ENCODE measurements at places on chromosomes 11 and 22. TPM values are rescaled to one million over a fixed set of nuclear protein-coding genes. Genes with fewer than 3 reads are reported as not detected.

The NUDT22 gene
- 73.9 TPM for total RNA-seq

The DYNC2H1 gene
- 3.2 TPM for total RNA-seq

The POU2F3 gene
- not detected for total RNA-seq

The KRTAP5-8 gene
- total RNA-seq, result not detected

The SYNGR1 gene
- total RNA-seq, result 41.3 TPM

The PATE1 gene
- total RNA-seq, result not detected

The KLHDC7B gene
- not detected for total RNA-seq

The LTO1 gene
- total RNA-seq, result 10.9 TPM

The CCDC87 gene
- 0.25 TPM for total RNA-seq

The NCAM1 gene
- total RNA-seq, result 244 TPM

The TPBGL gene
- not detected for total RNA-seq

The KRTAP5-2 gene
- total RNA-seq, result not detected

The ZNF214 gene
- 0.84 TPM for total RNA-seq

The TMEM258 gene
- total RNA-seq, result 130 TPM

The ZPR1 gene
- 18.2 TPM for total RNA-seq

The RASD2 gene
- 9.4 TPM for total RNA-seq

The ARHGAP32 gene
- total RNA-seq, result 5.3 TPM

The SLC6A5 gene
- total RNA-seq, result not detected

The FOLR3 gene
- total RNA-seq, result 1.2 TPM

The CCDC86 gene
- 9.7 TPM for total RNA-seq

The TMEM191C gene
- total RNA-seq, result 0.74 TPM

The ADORA2A gene
- total RNA-seq, result 4.1 TPM

The TRIM6 gene
- 1.5 TPM for total RNA-seq

The SERHL2 gene
- total RNA-seq, result 1.6 TPM

The MYOD1 gene
- total RNA-seq, result not detected

The OR5B17 gene
- not detected for total RNA-seq

The CBX7 gene
- total RNA-seq, result 79.2 TPM

The CABP4 gene
- 0.64 TPM for total RNA-seq

The OR10D3 gene
- not detected for total RNA-seq

The OR2AG1 gene
- total RNA-seq, result not detected

The PYGM gene
- 175 TPM for total RNA-seq

The DRD2 gene
- not detected for total RNA-seq

The PATE2 gene
- total RNA-seq, result not detected

The IFITM2 gene
- total RNA-seq, result 200 TPM

The SLCO2B1 gene
- total RNA-seq, result 30.1 TPM

The PRMT3 gene
- total RNA-seq, result 13.2 TPM

The LIF gene
- 0.64 TPM for total RNA-seq

The ACR gene
- not detected for total RNA-seq

The ARRB1 gene
- 26.5 TPM for total RNA-seq

The CD6 gene
- total RNA-seq, result 0.20 TPM

The BTBD18 gene
- total RNA-seq, result not detected

The LRRC51 gene
- total RNA-seq, result 5.4 TPM

The GRIK4 gene
- 0.22 TPM for total RNA-seq

The TENM4 gene
- total RNA-seq, result 0.40 TPM

The PATZ1 gene
- total RNA-seq, result 11.5 TPM

The SMIM35 gene
- not detected for total RNA-seq

The MMP12 gene
- total RNA-seq, result not detected

The ST3GAL4 gene
- 45.4 TPM for total RNA-seq

The BANF1 gene
- 238 TPM for total RNA-seq

The OR8A1 gene
- total RNA-seq, result not detected

The PNPLA3 gene
- 0.25 TPM for total RNA-seq

The SAA4 gene
- total RNA-seq, result not detected

The FADS1 gene
- 26.3 TPM for total RNA-seq

The SLC22A8 gene
- not detected for total RNA-seq

The SLN gene
- total RNA-seq, result 5.7 TPM

The CDCA5 gene
- total RNA-seq, result 1.3 TPM
